ENCODE measurements at places on chromosomes 2 and 18. TPM values are rescaled to one million over a fixed set of nuclear protein-coding genes. Genes with fewer than 3 reads are reported as not detected.

The ANKRD36C gene
- 43.2 TPM for total RNA-seq

The HOXD12 gene
- not detected for total RNA-seq

The PIAS2 gene
- 44.0 TPM for total RNA-seq

The SKA1 gene
- 1.8 TPM for total RNA-seq
